ENCODE measurements at places on chromosomes 11 and 22. TPM values are rescaled to one million over a fixed set of nuclear protein-coding genes. Genes with fewer than 3 reads are reported as not detected.

MRGPRF gene
- total RNA-seq = 11.0 TPM

PRDM11 gene
- total RNA-seq = 11.7 TPM

BLID gene
- not detected for total RNA-seq

DDX25 gene
- 17.9 TPM for total RNA-seq

MIOX gene
- total RNA-seq = 0.30 TPM

ART1 gene
- total RNA-seq = not detected

SLC37A2 gene
- 1.1 TPM for total RNA-seq

HORMAD2 gene
- total RNA-seq = not detected

ALX4 gene
- total RNA-seq = not detected

ASCL2 gene
- total RNA-seq = 0.56 TPM

SCGB1D1 gene
- not detected for total RNA-seq

SCGB1C1 gene
- total RNA-seq = not detected

OR51I1 gene
- not detected for total RNA-seq

BIRC3 gene
- 0.15 TPM for total RNA-seq

RFPL2 gene
- total RNA-seq = 0.19 TPM

FBLN1 gene
- total RNA-seq = 168 TPM

ALDH3B2 gene
- total RNA-seq = not detected

UPB1 gene
- not detected for total RNA-seq

OR5AR1 gene
- not detected for total RNA-seq

LYVE1 gene
- total RNA-seq = not detected

KRTAP5-7 gene
- total RNA-seq = not detected

NRGN gene
- 0.60 TPM for total RNA-seq

DEFB131B gene
- not detected for total RNA-seq

PGR gene
- 0.35 TPM for total RNA-seq

PARVA gene
- total RNA-seq = 13.5 TPM

SLCO2B1 gene
- not detected for total RNA-seq

MPZL2 gene
- total RNA-seq = 2.4 TPM

KCNK7 gene
- total RNA-seq = 1.0 TPM

PKDREJ gene
- total RNA-seq = 0.04 TPM

TIGD3 gene
- total RNA-seq = 0.88 TPM

RNF169 gene
- total RNA-seq = 12.5 TPM

MOV10L1 gene
- total RNA-seq = not detected

KRTAP5-9 gene
- total RNA-seq = not detected

SMIM38 gene
- 0.20 TPM for total RNA-seq

RAB36 gene
- 1.0 TPM for total RNA-seq
